Left ventricle myocardium inferior (tissue), 1 donor: ENCODE measurements at places on chromosomes 5 and 9. TPM values are rescaled to one million over a fixed set of nuclear protein-coding genes. Genes with fewer than 3 reads are reported as not detected.

The CRHBP gene
- 0.63 TPM for total RNA-seq

- no peak for DNase-seq
These were observed 4.3 kb upstream of the ASB6 start for GRCh38 chr9:129646252-129646651.

GRCh38 chr9:38641985-38642864 is 21.8 kb upstream of the ANKRD18A start:
- DNase-seq, result no peak

- no peak for DNase-seq
These were observed 237.9 kb upstream of the CD180 start for GRCh38 chr5:67434466-67434865.

GRCh38 chr5:55450050-55450765 is 84.6 kb downstream of the PLPP1 start:
- no peak for DNase-seq
